Substantia nigra (tissue), 51 donors: ENCODE measurements at places on chromosomes 3 and 15.

GRCh38 chr3:58596834-58597518, 19.8 kb upstream of the FAM107A start:
- DNase-seq, result no peak

DNA sequence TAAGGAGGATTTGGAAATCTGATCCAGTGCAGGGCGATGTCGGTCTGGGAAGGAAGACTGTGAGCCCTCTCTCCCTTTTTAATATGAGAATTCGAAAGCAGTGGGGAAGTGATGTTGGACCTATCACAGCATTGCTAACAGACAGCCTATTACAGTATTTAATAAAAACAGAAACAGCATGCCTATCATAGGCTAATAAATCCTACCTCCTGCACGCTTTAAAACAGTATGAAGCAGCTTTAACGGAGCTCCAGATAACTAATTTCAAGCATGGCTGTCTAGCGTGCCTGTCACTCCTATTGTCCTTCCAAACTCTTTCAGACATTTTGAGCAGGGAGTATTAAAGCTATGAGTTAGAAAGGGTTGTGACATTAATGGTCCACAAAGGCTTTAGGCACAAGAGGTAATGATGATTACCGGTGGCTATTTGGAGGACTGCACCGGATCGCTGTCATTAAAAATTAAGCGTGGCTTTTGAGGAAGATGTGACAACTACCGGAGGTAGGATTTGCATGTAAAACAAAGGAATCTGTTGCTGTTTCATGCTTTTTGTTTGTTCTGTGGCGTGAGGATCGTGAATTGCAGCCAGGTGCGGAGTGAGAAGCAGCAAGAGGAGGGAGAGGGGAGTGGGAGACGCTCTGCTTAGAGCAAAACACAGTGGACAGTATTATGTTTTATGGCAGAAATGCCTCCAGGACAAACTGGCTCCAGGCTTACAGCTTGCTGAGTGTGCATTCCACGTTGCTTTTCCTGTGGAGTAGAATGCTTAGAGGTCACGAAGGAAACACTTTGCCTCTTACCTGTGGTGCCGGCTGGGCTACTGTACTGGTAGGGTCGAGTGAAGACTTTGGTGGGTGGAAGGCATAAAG, at the start of gene KCNMB2:
Gene KCNMB2, plus strand, starts transcription at position 226 of the 869 bp plus-strand sequence.
- DNase-seq, result no peak

- no peak for DNase-seq
Measured at GRCh38 chr15:56281145-56281544, 37.5 kb upstream of the RFX7 start.

DNA sequence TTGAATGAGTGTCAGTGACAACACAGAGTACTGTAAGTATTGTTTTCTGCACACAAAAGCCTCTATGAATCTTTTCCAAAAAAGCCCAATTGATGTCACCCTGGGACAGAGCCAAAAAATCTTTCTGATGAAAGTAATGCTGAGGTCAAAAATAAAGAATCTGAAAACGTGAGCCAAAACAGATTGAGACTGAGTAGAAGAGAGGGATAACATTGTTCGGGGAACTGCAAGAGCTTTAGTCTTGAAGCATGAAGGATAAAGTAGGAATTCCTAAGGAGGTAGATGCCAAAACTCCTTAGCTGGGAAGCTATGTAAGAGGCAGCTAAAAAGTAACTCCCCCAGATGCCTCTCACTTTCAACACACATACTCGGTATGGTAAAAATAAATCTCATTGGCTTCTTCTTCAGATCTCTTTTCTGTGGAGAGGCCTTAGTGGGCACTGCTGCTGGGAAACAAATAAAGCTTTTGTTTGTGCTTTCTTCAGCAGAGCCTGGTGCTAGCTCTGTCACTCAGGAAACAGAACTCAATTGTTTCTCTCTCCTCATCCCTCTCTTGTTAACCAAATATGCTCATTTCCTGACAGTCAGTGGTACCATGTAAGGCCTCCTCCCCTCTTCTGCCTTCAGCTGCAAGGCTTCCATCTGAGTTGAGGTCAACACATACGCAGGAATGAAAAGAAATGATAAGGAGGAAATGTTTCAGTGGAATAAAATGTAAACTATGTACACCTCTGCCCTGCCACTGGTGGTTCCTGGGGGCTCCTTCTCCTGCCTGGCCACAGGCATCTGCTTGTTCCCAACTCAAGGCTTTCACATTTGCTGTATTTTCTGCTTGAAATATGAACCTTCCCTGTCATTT, 58.1 kb downstream of the CD200 start:
- DNase-seq, result peak; percentile 17

- no peak for DNase-seq
Measured at GRCh38 chr3:190224863-190225692, 97.2 kb downstream of the CLDN1 start.

DNA sequence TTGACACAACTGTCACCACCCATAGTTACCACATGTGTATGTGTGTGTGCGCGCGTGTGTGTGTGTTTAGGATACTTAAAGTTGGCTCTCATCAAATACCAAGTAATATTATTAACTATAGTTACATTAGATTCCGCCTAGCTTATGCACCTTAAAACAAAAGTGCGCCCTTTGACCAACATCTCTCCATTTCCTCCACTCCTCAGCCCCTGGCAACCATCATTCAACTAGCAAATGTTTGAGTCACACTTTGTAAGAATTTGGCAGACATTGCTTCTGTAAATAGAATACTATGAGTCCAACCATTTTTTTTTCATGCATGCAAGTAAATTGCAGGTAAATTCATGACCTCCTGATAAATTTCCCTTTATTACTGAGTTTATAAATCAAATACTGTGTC, 169.3 kb downstream of the GBE1 start:
- no peak for DNase-seq

GRCh38 chr15:94360251-94360685, 128.9 kb downstream of the MCTP2 start:
- no peak for DNase-seq
